ENCODE measurements at places on chromosomes 2 and 18.

DNA sequence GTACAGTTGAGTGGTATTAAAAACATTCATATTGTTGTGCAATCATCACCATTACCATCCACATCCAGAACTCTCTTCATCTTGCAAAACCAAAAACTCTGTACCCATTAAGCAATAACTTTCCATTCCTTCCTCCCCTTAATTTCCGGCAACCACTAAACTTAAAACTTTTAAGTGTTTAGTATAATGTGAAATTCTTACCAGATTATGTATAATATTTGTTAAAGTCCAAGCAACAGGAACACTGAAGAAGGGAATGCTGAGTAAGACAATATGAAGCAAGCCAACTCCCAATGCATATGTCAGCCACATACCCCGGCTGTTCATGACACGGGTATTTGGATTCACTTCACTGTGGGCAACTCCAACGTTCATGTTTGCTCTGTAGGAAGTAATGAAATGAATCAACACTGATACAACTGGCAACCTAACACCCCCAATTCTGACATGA, 1.9 kb downstream of the ORMDL1 start:
- no peak for DNase-seq

DNA sequence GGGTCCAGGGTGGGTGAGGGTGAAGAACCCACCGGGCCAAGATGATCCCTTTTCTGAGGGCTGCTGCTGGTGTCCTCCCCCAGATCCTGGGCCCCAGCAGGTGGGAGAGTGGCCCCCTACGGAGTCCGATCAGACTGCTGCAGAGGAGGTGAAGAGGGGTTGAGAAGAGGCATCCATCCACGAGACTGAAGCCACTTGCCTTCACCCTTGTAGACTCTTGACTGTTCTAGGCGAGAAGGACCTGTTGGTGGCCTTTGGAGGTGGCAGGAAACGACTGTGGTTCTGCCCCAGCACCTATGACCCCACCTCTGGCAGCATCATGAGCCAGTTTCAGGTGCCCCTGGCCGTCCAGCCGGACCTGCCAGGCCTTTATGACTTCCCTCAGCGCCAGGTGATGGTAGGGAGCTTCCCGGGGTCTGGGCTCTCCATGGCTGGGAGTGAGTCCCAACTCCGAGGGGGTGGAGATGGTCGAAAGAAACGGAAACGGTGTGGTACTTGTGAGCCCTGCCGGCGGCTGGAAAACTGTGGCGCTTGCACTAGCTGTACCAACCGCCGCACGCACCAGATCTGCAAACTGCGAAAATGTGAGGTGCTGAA, 1.5 kb downstream of the TET3 start:
- peak; percentile 15 for DNase-seq

DNA sequence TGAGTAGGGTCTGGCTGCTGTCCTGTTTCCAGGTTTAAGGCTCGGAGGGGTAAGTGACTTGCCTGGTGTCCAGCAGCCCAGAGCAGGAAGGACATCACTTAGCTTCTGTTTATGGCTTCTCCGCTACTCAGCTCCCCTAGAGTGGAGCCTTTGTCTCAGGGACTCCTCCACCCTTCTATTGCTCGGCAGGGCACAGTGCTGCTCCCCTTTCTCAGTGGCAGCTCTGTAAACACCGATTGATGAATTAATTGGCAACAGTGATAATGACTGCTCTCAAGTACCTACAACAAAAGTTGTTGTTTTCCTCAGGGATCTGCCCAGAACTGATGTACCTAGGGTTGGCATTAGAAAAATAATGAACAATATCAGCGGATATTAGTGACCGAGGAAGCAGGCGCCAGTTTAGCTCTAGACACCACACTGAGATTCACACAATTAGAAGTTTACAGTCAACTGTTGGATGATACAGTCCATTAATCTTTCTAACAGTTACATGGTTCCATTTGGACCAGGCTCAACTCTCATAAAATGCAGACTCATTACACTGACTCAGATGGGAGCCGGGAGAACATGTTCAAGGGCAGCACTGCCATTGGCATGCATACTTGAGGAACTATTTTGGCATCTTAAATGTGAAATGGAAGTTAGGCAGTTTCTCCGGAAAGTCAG, 265.7 kb downstream of the MTX2 start:
- no peak for DNase-seq

DNA sequence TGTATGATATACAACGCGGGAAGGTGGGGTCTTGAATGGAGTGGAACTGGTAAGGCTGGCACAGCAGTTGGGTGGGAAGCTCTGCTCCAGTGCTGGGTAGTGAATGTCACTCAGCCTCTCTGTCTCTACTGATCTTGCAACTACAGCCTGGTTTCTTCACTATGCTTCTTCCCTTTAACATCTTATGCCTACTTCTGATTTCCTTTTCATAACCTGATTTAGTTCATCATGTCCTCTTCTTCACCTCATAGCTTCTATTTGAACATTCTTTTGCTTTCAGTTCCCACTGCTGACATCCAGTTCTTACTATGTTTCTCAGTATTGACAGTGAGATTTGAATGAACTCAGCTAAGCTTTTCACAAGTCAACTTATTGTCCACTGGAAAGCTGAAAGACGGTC, 286.2 kb downstream of the ARL6IP6 start:
- DNase-seq: no peak

GRCh38 chr18:8844721-8845148, 139.4 kb downstream of the MTCL1 start:
- DNase-seq: no peak

GRCh38 chr2:69946351-69947324, 14.8 kb downstream of the ASPRV1 start:
- DNase-seq: no peak

DNA sequence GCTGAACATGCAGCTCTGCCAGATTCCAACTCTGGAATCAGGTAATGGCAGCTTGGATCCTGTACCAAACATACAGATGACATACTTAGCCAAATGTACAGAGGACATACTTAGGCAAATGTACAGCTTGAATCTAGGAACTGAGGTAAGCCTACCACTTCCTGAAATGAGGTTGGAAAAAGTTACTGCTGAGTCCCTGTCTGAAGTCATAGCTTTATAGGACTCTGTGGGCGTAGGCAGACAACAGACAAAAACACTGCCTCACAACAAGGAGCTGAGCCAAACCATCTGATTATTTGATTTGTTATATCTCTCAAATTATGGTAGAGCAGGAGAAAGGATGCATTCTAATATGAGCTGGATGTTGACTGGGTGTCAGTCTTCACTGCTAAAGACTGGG, 290.2 kb upstream of the TCF4 start:
- no peak for DNase-seq

DNA sequence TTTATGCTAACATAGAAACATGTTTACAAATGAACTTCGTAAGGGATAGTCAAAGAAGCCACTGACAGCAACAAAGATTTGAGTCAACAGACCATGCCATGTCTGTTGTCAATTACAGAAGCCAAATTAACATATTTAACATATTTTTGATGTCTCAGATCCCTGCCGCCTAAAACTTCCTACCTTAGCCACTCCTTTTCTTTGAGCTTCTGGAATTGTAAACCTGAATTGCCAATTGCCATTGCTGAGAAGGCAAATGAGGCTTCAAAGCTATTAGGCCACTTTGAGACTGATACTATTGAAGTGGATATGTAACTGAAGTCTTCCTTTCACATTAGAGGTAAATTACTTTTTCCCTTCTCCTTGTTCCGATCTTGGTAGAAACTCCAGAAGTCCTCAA, 66.0 kb upstream of the DSEL start:
- DNase-seq: no peak

- DNase-seq: no peak
Observed at GRCh38 chr2:232061265-232061664, 99.8 kb downstream of the DIS3L2 start.

- DNase-seq: no peak
Observed at GRCh38 chr2:152483276-152484063, 148.5 kb downstream of the FMNL2 start.

- DNase-seq: no peak
Observed at GRCh38 chr2:135679125-135679524, 62.5 kb upstream of the UBXN4 start.

- DNase-seq: no peak
Observed at GRCh38 chr2:104854498-104855220, 744 bp downstream of the POU3F3 start.

GRCh38 chr18:50671376-50671775, 111.5 kb downstream of the MAPK4 start:
- no peak for DNase-seq

DNA sequence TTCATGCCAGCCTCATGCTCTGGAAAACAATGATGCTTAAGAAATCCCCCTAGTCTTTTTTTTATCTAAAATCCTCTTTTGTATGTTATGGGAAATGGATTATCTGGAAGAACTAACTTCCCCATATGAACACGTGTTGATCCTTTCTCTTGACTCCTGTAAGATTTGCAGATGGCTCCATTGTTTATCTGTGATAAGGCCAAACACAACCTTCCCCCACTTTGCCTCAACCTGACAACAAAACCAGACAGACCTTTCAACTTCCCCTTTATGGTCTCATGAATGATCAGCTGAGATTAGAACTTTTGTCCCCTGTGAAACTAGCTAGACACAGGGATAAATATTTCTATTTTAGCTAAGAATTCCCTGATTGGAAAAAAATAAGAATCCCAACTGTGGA, 828.0 kb upstream of the CDH2 start:
- no peak for DNase-seq

- DNase-seq: no peak
Observed at GRCh38 chr2:127170021-127170420, 50.1 kb downstream of the CYP27C1 start.

DNA sequence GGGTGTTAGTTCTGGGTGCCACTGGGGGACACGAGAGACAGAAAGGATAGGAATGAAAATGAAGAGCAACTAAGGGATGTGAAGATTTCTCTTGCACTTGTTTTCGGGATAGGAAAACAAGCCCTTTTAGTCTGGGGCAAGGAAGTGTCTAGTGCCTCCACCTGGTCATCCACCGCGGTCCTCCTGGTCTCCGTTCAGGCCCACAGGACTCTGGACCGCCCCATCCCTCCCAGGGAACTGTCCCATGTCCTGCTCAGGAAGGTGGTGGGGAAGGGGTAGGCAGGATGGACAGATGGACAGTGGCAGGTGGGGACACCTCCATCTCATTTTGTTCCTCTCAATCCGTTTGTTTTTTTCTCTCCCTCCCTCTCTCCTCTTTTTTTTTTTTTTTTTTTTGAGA, 45.9 kb downstream of the AGAP1 start:
- DNase-seq: no peak

- DNase-seq: no peak
Observed at GRCh38 chr2:114049826-114050225, 159.9 kb downstream of the ACTR3 start.

DNA sequence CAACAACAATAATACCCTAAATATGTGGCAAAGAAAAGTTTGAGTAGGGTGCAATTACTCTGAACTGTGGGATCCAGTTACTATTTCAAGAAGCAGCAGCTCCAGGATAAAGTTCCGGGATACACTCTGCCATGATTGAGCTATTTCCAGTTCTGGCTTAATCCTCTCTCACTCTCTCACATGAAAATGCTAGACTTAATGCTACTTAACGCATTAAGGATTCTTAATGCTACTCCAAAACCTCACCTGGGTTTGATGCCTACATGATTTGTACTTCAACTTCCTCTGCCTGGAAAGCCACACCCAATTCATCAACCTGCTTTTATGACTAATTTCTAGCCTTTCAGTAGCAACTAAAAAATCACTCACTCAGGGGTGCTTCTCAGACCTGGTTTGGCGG, 151.1 kb upstream of the HNMT start:
- no peak for DNase-seq

- DNase-seq: no peak
Observed at GRCh38 chr2:216960671-216961268, 100.9 kb upstream of the TNP1 start.

- no peak for DNase-seq
Observed at GRCh38 chr2:151268085-151268484, 6.4 kb upstream of the RBM43 start.

DNA sequence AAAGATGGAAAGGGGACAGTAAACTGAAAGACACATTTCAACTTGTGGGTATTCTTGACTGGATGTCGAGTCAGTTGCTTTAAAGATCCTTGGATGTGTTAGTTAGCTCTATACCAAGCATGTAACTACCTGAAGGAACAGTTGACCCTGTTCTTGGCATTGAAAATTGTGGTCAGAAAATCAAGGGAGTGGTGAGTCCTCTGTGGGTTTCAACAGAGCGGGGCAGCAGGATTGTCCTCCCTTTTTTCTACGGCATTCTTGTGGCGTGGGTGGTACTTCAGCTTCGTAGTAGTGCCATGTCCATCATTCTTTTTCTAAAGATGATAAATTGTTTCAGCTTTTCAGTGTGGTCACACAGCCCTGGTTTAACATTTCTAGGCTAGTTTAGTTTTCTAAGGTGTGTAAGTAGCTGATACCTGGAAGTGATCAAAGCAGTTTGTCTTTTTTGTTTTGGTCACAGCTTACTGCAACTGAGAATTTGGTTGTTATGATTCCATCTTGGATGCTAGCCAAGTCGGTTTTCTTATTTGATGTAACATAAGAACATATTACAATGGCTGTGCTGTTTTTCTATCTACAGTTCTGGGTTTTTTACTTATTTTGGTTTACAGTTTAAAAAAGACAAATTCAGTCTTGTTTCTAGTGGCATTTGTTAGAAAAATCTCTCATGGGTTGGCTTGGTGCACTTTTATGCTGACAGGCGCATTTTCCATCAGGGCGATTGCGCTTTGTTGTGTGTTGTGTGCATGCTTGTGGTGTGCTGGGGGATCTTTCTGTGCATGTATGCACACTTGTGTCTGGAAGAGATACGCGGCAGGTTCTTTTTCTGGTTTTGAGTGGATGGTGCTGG, 84.7 kb downstream of the ZNF407 start:
- no peak for DNase-seq

DNA sequence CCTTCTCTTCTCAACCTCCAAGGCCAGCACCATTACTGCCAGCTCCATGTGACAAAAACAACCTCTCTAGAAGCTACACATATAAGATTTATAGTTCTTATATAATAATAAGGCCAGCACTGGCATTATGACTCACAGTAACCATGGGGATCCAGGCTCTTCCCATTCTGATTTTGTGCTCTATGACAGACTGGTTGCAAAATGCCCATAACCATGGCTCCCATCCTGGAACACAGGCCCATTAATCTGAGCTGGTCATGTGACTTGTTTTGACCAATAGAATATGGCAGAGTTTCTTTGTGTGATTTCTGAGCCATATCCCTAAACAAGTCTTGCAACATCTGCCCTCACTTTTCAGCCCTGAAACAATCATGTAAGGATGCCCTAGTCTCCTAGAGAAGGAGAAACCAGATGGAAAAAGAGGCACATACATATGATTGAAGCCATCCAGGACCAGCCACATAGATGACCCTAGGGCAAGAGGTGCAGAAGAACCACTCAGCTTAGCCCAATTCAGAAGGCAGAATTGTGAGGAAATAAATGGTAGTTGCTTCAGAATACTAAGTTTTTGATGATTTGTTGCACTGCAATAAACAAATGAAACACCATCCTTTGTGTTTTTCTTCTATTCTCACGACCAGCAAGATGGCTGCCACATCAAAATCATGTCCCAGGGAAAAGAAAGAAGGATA, 173.9 kb downstream of the SUCLG1 start:
- DNase-seq: no peak

DNA sequence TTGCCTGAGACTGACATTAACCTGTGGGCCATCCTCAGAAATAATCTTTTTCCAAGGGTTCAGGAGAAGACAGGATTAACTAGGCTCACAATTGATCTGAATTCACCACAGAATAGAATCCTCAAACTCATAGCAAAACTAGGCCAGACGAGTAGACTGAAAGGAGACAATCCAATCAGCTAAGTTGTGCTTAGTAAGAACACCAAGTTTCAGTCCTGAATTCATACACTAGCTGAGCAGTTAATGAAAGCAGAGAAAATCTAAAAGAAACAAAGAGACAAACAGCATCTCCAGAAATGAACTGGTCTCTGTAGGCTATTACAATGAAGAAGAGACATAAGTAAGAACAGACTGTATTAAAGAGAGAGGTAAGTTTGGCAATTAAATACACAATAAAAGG, 89.5 kb downstream of the GORASP2 start:
- no peak for DNase-seq
